Hindlimb muscle (tissue), 1 donor: ENCODE measurements at places on chromosomes 11 and 22. TPM values are rescaled to one million over a fixed set of nuclear protein-coding genes. Genes with fewer than 3 reads are reported as not detected.
A peak's percentile ranks its signal among the peaks of the same experiment; 100 is the strongest.

- no peak for DNase-seq
Observed at GRCh38 chr22:32627091-32627490, 152.5 kb downstream of the FBXO7 start.

DNA sequence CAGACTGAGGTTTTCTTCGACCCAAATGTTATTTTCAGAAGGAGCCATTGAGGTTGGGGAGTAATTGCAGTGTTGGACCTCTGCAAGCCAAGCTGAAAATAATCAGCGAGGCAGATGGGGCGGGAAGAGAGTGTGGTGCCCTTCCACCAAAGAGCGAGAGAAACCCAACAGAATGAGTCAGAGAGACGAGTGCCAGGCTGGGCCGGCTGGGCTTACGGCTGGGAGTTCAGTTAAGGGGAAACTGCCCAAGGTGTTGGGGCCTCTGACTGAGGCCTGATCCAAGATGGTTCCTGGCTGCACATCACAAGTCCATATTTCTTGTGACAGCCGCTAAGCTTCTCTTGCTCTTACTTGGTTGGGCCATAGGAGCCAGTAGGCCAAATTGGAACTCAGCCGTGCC lies 30.4 kb upstream of the CREB3L1 start:
- no peak for DNase-seq

GRCh38 chr11:63985812-63986155 lies 454 bp upstream of the OTUB1 start:
- no peak for DNase-seq

GRCh38 chr11:100851147-100851546 lies 164.1 kb downstream of the ARHGAP42 start:
- DNase-seq = no peak

DNA sequence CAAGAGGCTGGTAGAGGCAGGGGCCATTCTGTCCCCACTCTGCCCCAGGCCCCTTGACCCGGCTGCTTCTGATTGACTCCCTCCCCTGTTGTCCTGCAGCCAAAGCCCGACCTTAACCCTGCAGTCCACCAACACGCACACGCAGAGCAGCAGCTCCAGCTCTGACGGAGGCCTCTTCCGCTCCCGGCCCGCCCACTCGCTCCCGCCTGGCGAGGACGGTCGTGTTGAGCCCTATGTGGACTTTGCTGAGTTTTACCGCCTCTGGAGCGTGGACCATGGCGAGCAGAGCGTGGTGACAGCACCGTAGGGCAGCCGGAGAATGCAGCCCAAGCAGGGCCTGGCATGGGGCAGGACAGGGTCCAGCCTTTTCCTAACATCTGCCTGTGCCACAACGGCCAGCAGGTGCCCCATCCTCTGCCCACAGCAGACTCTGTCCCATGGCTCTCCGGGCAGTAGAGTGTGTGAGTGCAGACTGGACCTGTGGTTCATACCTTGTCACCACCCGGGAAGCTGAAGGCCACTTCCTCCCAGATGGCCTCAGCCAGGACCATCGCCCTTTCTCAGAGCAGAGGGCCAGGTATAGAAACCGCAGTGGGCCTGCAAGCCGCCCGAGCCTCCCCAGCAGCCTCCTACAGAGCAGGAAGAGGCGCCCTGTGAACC lies 26.8 kb upstream of the MGAT3 start:
- DNase-seq = no peak

DNA sequence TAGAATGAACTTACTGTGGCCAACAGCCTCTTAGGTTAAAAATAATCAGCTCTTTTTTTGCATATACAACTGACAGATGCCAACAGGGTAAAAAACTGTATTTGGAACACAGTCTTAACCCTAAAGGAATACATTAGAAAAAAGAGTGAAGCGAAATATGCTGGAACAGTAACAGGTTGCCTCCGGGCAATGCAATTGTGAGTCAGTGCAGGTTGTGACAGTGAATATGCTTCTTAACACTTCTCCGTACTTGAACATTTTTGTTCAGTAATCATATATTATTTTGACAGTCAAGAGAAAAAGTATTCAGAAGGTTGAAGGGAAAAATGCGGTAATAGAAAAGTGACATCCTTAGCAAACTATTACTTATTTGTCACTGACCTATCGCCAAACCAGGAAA lies 98.5 kb downstream of the DBX1 start:
- DNase-seq = no peak

GRCh38 chr22:49900441-49901230 lies 17.6 kb downstream of the ALG12 start:
- no peak for DNase-seq

DNA sequence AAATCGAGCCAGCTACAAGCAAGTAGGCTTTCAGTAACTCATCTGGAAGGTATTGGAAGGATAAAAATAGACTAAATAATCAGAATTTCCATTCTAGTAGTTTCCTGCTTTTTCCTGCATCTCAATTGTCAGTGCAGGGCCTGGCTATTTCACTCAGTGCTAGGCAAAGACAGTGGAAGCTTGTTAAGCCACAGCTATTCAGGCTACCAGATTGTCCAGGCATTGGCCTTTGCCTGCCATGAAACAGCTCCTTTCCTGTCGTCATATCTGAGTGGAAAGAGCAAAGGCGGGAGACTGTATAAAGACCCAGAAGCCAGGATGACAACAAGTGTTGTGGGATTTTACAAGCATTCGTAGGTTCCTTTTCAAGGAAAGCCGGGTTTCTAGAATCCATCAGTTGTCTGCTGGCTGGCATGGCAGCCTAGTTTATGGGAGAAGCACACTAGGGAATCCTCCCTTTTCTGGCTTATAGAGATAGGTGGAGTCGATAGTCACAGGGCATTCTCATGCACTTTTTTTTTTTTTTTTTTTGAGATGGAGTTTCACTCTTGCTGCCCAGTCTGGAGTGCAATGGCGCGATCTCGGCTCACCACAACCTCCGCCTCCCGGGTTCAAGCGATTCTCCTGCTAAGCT lies 2.0 kb upstream of the TNRC6B start:
- peak; percentile 73 for DNase-seq

Gene OR51B5
- not detected for polyA plus RNA-seq

Gene CALCB
- polyA plus RNA-seq = not detected

Gene TTC36
- polyA plus RNA-seq = 3.8 TPM
